ENCODE measurements at places on chromosomes 4 and X.

- no peak for DNase-seq
Measured at GRCh38 chrX:112577146-112577545, 102.6 kb downstream of the LHFPL1 start.

- DNase-seq: no peak
Measured at GRCh38 chr4:140739971-140740370, 16.2 kb downstream of the TBC1D9 start.

GRCh38 chr4:124144238-124144654, 568.3 kb downstream of the ANKRD50 start:
- DNase-seq: no peak

GRCh38 chrX:10240918-10241317, 84.1 kb downstream of the CLCN4 start:
- DNase-seq: no peak

DNA sequence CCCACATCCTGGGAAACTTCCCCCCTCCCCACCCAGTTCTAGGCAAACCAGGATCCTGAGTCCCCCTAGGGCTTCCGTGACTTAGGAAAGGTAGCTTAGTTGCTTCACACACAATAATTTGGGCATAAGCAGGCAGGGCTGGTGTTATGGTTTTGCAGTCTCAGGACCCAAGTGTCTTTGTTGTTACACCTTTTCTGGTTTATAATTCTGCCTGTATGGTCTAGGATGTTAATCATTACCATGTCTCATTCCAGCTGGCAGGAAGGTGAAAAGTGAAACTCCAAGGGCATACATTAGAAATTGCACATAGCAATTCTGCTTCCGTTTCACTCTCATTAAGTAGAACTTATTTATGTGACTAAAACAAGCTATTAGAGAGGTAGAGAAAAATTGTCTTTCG, 16.8 kb downstream of the UGT8 start:
- no peak for DNase-seq

GRCh38 chrX:39814391-39814790, 283.4 kb downstream of the BCOR start:
- peak; percentile 45 for DNase-seq

Measured in activated CD8-positive, alpha-beta memory T cell treated with anti-CD3 and anti-CD28 coated beads, Interleukin-2, amount 50 U/mL, for 4 hours (primary cell).